ENCODE measurements at places on chromosomes 3 and 15.

DNA sequence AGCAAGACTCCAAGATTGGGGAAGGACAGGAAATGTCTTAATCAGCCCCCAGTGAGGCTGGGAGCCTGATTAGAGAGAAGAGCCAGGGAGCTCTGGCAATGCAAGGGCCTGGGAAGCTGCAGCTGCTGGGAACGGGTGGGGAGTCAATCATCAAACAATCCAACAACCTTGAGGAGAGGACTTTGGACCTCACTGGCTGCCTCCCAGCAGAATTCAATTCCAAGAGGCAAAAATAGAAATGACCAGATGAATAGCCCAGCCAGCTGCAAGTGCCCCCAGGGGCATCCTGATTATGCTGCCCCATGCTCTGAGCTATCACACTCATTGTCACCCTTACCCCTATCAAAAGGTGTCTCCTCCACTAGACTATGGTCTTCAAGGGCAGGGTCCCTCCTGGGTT lies 6.1 kb upstream of the HOMER2 start:
- DNase-seq = no peak

DNA sequence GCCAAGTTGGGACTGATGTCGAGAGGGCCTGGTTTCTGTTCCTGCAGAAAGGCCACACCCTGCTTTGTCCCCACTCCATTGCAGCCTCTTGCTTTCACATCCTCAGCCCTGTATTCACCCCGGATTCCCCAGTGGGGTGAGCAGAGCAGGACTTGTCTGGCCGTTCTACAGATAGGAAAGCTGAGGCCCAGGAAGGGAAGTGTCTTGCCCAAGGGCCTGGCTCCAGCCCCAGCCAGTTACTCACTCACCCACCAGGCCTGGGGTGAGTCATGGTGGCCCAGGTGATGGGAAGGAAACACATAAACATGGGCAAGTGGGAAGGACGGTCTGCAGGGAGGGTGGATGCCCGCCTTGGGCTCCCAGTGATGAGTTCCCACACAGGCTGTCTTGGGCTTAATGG lies 6.1 kb upstream of the DUSP7 start:
- no peak for DNase-seq

DNA sequence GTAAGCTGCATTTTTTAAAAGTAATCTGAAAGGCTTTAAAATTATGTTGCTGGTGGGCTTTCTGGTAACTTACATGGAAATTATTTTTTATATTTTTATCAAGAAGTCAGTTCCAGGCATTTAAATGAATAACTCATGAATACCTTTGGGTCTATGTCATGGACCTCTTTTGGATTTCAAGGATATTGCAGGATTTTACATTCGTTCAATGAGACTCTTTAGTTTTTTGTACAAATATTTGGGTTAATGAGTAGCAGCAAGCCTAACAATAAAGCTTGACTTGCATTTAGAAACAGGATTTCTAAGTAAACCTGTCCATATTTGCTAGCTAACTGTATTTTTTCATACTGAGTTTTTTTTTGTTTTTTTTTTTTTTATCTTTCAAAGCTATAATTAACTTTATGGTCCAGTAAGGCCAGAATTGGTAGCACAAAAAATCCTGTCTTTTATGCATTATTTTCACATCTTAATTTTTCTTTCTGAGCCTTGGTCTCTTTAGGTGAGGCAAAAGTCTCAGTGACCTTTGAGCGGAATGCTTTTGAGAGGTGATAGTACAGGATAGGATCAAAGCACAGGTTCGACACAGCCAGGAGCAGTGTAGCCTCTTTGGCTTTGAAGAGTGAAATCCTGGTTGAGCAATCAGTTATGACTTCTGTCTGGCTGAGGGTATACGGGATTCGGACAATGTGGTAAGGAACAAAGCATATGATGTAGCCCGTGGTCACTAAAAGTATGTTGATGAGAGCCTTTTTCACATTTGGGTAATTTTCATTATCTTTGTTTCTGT lies 4.8 kb downstream of the GPR171 start:
- DNase-seq = no peak

DNA sequence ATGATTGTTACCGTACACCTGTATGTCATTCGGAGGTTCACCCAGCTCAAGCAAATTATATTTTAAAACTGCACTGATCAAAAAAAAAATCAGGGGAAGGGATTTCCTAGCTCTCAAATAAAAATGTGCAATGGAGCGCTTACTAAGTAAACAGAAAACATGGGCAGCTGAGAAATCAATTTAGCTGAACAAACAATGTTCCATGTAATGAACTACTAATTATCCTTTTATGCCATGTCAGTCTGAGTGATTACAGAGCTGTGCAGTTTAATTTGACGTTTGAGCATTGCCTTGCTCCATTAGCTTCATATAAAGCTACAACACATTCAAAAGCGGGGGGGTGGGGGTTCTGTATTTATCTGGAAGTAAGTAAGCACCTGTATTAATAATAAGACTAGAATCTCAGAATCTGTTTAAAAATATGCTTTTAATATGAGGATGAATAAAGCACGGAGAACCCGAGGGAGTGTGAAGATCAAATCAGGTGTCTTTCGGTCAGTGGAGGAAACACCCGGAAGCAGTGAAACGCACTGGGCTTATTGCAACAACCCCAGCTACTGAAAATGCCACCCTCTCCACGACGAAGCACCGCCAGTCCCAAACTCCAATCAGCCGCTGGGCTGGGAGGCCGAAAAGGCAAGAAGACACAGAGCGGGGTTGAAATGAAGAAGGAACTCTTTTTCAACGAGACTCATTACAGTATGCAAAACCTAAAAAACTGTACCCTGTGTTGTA lies 196.5 kb upstream of the ATP11B start:
- no peak for DNase-seq

- no peak for DNase-seq
These were observed 447.8 kb downstream of the MECOM start for GRCh38 chr3:169215461-169216352.
